GM13976 (cell line): ENCODE measurements at places on chromosomes 16 and 17.

DNA sequence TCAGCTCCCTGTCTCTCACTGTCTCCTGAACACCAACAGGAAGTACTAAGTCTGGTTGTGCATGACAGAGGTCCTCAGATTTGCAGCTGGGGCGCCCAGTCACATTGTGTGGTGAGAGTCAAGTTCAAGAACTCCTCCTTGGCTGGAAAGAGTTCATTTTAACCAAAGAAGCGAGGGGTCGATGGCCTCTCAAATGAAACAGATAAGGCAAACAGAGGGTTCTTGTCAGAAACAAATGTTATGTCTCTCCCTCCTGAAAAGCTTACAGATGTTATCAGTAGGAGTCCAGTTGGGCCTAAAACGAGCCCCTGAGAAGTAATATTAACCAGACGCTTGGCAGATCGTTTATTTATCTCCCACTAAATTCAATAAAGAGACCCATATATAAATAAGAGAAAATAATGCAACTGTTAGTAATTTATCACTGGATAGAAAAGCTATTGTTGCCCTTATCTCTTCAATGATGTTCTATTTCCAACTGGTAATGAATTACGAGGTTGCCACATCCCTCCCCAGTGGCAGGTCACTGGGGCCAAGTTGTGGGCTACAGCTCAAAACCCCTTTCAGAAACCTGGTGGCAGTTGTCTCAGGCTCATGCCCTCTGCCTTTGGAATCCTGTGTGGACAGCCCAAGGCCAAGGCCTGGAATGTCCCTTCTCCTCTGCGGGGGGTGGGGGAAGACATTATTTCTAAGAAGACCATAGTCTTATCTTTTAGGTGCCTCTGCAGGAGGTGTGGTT is 307.5 kb upstream of the DYNLRB2 start:
- DNase-seq, result no peak

- no peak for DNase-seq
Measured at GRCh38 chr16:84054271-84054670, 11.7 kb upstream of the SLC38A8 start.

GRCh38 chr16:81442916-81443687 is 1.5 kb upstream of the CMIP start:
- DNase-seq, result no peak

DNA sequence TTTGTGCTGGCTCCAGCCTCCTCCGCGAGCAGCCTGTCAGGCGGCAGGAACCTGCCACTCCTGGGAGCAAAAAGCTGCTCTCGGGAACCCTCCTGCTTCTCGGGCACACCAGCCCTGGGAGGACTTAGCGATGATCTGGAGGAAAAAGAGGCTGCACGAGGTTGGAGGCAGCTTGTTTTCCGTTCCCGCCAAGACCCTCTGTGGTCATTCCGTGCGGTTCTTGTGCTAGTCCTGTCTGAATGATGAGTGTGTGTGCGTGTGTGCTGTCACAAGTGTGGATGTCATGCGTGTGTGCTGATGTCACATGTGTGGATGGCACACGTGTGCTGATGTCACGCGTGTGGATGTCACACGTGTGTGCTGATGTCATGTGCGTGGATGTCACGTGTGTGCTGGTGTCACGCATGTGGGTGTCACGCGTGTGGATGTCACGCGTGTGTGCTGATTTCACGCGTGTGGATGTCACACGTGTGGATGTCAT is 150.0 kb downstream of the NPIPB11 start:
- no peak for DNase-seq

DNA sequence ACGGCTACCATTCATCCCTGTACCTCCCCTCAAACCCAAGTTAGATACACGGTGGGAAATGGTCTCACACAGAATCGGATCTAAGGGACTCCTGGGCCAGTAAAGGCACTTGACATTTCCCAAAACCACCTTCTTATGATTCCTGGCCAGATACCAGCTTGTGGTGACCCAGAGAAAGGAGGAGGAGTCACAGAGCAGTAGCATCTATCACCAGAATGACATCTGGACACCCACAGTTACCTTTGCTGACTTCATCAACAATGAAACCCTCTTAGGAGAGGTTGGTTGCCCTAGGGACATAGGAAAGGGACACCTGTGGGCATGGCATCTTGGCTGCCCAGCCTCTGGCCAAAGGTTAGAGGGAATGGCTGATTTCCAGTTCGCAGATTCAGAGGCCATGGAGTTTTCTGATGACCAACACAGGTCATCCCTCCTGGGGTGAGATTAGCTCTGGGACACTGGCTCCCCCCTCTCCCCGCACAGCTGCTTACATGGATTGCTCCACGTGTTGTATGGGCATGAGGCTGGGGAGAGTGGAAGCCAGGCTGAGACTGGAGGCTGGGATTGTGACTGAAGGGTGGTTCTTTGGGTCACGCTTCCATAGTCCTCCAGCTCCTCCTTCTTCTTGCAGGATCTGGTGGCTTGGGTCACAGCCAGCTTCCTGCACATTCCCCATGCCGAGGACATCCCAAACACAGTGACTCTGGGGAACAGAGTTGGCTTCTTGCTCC is 1.4 kb upstream of the AOC3 start:
- DNase-seq, result no peak

- DNase-seq, result peak; percentile 92
Measured at GRCh38 chr17:44363613-44364159, at the start of gene FAM171A2. FAM171A2 (minus strand) TSS chr17:44363853; CDS start chr17:44363714, 139 bp downstream.

DNA sequence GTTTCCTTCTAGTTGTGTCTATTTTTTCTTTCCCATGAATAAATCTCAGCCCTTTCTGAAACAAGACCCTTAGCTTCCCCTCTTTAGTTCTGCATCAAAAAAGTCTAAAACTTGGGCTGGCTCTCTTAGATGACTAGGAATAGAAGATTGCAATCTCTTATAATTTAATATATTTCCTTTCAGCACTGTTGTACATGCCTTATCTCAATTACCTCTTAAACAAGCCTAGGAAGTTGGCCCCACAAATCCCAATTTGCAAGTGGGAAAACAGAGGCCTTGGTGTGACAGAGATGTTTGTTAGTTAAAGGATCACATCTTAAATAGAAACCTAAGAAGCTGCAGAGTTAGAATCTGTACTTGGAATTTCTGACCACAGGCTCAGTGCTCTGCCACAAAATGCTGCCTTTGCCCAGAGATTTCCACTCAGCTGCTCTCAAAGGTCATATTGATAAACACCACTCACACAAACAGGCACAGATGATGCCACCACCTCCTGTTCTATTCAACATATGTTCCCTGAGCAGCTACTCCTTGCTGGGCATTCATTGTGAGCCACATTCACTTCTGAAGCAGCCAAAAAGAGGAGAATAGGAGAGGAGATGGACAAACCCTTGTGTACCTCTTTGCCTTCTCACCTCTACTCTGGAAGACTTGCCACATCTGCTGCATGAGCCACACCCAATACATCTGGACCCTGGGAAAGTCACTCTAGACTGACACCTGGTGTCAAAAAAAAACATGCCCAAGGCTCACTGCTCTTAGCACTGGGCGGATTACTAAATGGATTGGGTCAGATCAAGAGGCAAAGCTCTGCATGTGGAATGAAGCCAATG is 5.5 kb downstream of the CCDC182 start:
- DNase-seq, result peak; percentile 56

GRCh38 chr17:32828822-32829221 is 48.1 kb downstream of the MYO1D start:
- DNase-seq, result no peak

GRCh38 chr17:74516561-74517328 is 14.5 kb downstream of the CD300LB start:
- no peak for DNase-seq

DNA sequence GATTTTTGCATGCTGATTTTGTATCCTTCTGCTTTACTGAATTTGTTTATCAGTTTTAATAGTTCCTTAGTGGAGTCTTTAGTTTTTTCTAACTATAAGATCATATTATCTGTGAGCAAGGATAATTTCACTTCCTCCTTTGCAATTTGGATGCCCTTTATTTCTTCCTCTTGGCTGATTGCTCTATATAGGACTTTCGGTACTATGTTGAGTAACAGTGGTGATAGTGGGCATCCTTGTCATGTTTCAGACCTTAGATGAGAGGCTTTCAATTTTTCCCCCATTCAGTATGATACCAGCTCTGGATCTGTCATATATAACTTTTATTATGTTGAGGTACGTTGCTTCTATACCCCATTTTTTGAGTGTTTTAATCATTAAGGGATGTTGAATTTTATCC is 224.5 kb upstream of the CNTNAP4 start:
- no peak for DNase-seq
